ENCODE measurements at places on chromosomes 16 and 17. TPM values are rescaled to one million over a fixed set of nuclear protein-coding genes. Genes with fewer than 3 reads are reported as not detected.
A peak's percentile ranks its signal among the peaks of the same experiment; 100 is the strongest.

DNA sequence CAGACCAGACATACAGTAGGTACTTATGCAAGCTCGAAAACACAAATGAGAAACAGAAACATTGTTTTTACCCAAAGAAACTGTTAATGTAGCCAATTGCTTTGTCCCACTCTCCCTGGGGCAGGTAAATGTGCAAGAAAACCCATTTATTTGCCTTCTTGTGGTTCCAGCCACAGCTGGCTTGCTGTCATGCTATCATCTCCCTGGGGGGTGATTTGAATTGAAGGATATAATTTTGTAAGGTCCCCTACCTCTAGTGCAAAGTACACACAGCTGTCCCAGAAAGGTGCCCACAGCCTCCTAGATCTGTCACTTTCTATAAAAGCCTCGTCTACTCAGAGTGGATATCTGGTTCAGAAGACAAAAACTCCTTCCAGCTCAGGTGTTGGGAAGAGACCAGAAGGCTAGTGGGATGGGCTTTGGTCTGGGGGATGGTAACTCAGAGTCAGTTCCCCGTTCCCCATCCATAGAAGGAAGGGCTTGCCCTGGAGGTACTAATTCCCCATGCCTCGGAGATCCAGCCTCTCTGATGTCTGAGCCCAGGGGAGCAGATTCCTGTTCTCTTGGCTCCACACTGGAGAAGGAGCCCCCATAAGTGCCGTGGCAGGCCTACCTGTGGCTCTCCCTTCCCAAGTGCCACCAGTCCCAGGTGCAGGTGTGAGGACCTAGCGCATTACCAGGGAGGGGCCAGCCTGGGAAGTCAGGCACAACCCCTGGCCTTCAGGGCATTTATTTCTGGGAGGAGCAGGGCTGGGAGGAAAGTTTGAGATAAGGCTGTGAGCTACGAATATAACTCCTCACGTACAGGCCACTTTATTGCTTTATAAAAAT, 2.4 kb upstream of the PRR15L start:
- no peaks in the 10 kb centered on the region for H3K36me3 ChIP-seq
- no peaks in the 10 kb centered on the region for H3K27me3 ChIP-seq
- no peak overlapping the region for H3K4me3 ChIP-seq
- no peaks in the 10 kb centered on the region for H3K4me1 ChIP-seq
- DNase-seq, result no peak

The SMPD3 gene
- 0.07 TPM for total RNA-seq

GRCh38 chr17:72971226-72971880, 121.1 kb downstream of the SLC39A11 start:
- H3K27ac ChIP-seq, result no peak overlapping the region
- H3K4me3 ChIP-seq, result no peak overlapping the region
- DNase-seq, result no peak
- H3K27me3 ChIP-seq, result no peaks in the 10 kb centered on the region

The RARA gene
- 35.1 TPM for total RNA-seq

DNA sequence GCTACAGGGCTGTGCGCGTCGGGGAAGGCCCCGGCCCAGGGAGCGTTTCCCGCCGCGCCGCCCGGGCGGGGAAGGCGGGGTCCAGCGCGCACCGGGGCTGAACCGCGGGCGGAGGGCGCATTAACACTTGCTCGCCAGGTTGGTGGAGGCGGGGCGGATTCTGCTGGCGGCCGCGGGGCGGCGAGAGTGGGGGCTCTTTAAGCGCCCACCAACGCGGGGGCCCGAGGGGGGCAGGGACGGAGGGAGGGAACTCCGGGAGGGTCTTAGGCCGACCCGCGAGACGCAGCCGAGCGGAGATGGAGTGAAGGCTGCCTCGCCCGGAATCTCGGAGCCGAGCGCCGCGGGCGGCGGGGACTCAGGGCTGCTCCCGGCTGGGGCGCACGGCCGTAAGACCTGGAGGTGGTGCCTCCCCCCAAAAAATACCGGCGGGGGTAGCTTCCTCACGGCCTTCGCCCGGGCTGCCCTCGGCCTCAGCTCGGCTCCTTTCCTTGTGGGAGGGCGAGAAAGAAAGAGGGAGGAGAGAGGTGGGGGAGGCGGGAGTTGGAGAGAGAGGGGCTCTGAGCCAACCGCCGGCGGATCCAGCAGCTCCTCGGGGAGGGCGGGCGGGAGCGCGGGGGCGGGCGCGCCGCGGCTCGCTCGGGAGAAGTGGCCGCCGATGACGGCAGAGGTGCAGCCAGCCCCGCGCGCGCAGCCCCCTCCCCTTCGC, 415 bp upstream of the FOXF1 start:
- DNase-seq, result no peak
- peaks cover 61% of the 10 kb centered on the region for H3K27me3 ChIP-seq
- H3K4me3 ChIP-seq, result no peak overlapping the region
- H3K4me1 ChIP-seq, result peaks cover 16% of the 10 kb centered on the region
- peaks cover 3% of the 10 kb centered on the region for H3K36me3 ChIP-seq

GRCh38 chr16:51635181-51635580, 484.1 kb upstream of the SALL1 start:
- H3K4me3 ChIP-seq, result no peak overlapping the region
- no peak for DNase-seq
- H3K27me3 ChIP-seq, result no peaks in the 10 kb centered on the region
- H3K27ac ChIP-seq, result no peak overlapping the region
- H3K36me3 ChIP-seq, result no peaks in the 10 kb centered on the region

The ENPP7 gene
- total RNA-seq, result not detected

DNA sequence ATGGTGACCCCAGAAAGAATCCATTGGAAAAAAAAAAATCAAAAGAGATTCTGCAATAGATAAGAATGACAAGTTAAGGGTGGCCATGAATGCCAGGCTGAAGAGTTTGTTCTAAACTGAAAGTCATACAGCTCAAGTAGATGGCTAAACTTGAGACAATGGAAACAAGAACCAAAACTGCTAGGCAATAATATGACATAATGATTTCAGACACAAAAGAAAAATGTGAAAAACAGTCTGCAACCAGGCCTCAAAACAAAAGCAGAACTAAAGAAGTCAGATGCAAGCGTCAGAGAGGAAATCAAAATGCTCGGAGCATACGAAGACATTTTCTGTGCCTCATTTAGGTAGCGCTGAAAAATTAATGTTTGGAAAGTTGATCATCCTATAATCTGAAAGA, 54.4 kb upstream of the YPEL2 start:
- no peaks in the 10 kb centered on the region for H3K36me3 ChIP-seq
- H3K4me3 ChIP-seq, result no peak overlapping the region
- H3K27me3 ChIP-seq, result no peaks in the 10 kb centered on the region
- H3K4me1 ChIP-seq, result no peaks in the 10 kb centered on the region
- H3K27ac ChIP-seq, result no peak overlapping the region

GRCh38 chr16:57949595-57950238, 21.2 kb downstream of the CNGB1 start:
- H3K4me1 ChIP-seq, result no peaks in the 10 kb centered on the region
- no peak for DNase-seq
- H3K27me3 ChIP-seq, result no peaks in the 10 kb centered on the region
- no peak overlapping the region for H3K27ac ChIP-seq
- no peak overlapping the region for H3K4me3 ChIP-seq

The ATP2A1 gene
- total RNA-seq, result 1.8 TPM

- DNase-seq, result no peak
- peaks cover 16% of the 10 kb centered on the region for H3K27me3 ChIP-seq
- peaks cover 4% of the 10 kb centered on the region for H3K36me3 ChIP-seq
- peaks cover 20% of the 10 kb centered on the region for H3K4me1 ChIP-seq
- no peak overlapping the region for H3K27ac ChIP-seq
These were observed 18.6 kb upstream of the ZNF629 start for GRCh38 chr16:30805370-30806169.

GRCh38 chr17:69143151-69143550, 1.5 kb upstream of the ABCA6 start:
- H3K27me3 ChIP-seq, result no peaks in the 10 kb centered on the region
- no peak for DNase-seq
- no peak overlapping the region for H3K4me3 ChIP-seq
- H3K36me3 ChIP-seq, result no peaks in the 10 kb centered on the region

DNA sequence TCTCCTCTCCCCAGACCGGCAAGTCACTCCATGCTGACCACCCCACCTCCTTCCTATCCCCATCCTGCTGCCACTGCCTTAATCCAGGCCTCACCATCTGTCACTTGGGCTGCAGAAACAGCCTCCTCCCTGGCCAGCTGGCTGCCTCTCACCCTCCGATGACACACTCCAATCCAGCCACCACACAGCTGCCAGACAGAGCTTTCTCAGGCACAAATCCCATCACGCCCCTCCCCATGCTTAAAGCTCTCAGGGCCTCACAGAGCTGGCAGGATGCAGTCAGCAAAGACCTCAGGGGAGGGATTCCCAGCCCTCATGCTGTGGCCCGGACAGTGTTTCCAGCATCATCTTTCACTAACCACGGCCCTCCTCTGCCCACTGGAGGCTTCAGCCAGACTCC, 13.7 kb downstream of the CAMKK1 start:
- H3K4me1 ChIP-seq, result no peaks in the 10 kb centered on the region
- H3K27ac ChIP-seq, result no peak overlapping the region
- no peaks in the 10 kb centered on the region for H3K36me3 ChIP-seq
- no peak for DNase-seq
- no peak overlapping the region for H3K4me3 ChIP-seq

The UTS2R gene
- total RNA-seq, result 0.18 TPM

DNA sequence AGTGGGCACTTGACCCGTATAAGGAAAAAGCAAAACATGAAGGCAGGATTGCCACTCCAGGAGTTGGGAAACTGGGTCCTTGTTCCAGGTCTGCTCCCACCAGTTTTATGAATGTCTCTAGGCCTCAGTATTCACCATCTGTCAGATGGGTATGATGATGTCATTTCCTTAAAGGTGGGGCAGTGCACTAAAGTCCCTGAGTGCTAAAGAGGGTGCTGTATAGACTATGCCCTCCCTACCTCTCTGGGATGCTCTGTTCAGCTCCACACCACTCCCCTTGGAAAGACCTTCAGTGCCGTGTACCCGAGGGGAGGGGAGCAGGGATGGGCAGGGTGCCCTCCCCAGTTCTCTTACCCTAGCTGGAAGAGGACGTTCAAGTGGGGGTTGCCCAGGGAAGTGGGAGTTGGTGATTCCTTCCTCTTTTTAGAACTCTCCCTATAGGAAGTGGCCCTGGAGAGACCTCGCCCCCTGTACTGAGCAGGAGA, 2.2 kb downstream of the LASP1 start:
- peak overlapping the region; percentile 98 for H3K4me3 ChIP-seq
- H3K27ac ChIP-seq, result peak overlapping the region; percentile 81
- H3K27me3 ChIP-seq, result no peaks in the 10 kb centered on the region
- no peak for DNase-seq
- peaks cover 26% of the 10 kb centered on the region for H3K36me3 ChIP-seq

The G6PC1 gene
- total RNA-seq, result not detected

All from activated T-helper 2 cell treated with anti-CD3 and anti-CD28 coated beads, Interferon-gamma antibody, Interleukin-2, Interleukin-4, amounts not matched to agents 10 μg/mL and 5 μg/mL and 100 μg/mL, durations not matched to agents 14 hours and 24 hours and 36 hours (primary cell).